ENCODE measurements at places on chromosomes 7 and 10.

- DNase-seq: no peak
Observed at GRCh38 chr7:131904760-131905327, 348.4 kb upstream of the PODXL start.

DNA sequence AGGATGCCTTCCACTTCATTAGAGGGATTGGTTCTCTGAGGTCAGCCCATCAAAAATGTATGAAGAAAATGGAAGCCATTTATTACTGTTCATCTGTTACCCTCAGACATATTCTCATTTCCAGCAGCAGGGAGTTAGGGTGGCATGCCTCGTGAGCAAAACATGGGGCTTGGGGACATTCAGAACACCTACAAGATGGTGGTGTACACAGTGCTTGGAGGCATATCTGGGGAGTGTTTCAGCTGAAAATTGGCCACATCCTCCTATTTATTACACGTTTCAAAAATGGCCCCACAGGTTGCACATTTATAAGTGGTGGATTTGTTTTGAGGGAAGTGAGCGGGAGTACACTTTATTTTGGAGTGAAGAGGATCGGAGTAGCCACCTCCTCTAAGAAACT, 93.4 kb downstream of the SPAG6 start:
- DNase-seq: no peak

- DNase-seq: peak; percentile 46
Observed at GRCh38 chr7:99171731-99172130, 27.8 kb upstream of the SMURF1 start.

DNA sequence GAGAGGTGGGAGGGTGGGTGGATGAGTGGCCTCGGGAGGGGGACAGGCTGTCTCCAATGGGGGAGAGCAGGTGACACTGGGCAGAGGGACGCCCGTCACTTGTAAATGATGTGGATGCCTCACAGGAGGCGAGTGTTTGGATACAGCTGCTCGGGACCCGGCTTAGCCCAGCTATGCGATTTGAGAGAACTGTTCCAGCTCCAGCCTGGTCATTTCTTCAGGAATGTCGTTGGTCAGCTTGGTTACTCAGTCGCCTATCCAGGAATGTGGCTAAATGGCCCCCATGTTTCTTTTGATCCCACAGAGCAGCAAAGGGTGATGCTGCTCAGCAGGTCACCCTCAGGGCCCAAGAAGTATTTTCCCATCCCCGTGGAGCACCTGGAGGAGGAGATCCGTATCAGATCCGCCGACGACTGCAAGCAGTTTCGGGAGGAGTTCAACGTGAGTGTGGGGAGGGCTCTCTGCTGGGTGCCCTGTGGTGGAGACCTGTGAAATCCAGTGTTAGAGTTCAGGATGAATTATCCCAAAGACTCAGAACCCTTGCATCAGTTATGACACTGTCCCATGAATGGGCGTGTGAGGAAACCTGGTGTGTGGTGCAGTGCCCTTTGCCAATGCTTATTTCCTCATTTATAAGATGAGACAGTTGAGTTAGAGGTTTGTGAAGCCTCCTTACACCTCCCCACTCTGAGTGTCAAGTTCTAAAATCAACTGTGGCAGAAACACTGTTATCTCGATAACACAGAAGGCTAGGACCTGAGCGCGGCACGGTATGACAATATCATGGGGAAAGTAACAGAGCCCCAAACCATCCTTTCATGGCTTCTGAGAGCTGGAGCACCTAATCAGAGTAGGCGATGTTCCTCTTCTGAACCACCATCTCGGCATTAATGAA, 76.8 kb downstream of the MKI67 start:
- DNase-seq: no peak

DNA sequence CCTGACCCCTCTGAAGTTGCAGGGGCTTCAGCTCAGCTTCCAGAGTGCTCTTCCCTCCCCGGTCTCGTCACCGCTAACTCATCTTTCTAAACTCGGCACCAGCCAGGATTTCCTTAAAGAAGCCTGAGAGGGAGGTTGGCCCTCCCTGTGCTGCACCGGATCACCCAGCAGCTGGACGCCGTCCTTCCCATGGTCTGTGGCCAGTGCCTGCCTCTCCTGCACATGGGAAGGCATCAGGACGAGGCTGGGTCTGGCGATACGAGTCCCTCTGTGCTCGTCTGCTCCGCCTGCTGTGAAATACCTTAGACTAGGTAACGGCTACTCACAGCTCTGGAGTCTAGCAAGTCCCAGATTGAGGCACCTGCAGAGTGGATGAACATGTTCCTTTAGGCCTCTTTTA, 179.1 kb downstream of the ZMYND11 start:
- no peak for DNase-seq

GRCh38 chr7:46156086-46156485, 235.0 kb upstream of the IGFBP3 start:
- DNase-seq: no peak

DNA sequence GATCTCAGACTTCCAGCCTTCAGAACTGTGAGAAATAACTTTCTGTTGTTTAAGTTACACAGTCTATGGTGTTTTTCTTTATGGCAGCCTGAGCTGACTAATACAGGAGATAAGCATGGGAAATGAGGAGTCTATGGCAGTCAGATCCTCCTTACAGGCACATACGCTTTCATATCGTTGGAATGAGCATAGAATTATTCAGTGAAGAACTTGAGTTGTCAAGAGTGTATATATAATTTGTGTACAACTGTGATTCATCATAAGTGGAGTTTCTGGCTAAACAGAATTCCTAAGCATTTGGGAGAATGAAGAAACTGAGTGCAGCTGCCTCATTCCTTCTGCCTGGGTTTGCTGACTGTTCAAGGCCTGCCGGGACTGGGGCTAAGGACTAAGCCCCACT, 516.7 kb downstream of the ADRA2A start:
- DNase-seq: peak; percentile 48

GRCh38 chr10:45227456-45227855, 88.0 kb downstream of the OR13A1 start:
- no peak for DNase-seq

DNA sequence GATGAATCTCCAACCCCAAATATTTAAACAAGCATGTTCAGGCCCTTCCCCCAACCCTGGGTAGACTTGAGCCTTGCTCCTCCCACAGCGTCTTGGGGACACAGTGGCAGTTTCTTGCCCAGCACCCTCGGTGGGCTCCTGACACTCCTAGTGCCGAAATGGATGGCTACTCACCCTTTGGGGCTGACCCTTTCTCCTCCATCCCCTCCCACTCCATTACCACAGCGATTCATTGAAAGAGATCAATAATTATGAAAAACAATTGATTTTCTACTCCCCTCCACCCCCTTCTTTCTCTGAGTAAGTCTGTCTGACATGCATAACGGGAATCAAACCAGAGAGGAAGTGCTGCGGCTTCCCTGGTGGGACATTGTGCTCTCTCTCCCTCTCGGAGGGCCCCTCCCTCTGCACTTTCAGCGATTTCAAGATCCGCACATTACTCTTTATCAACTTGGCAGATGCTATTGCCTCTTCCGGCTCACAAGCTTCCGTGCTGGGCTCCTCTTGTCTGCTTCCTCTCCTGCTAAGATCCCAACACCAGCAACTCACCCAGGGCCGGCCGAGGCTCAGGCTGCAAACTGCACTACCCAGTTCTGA, 79.0 kb upstream of the PLXNA4 start:
- peak; percentile 41 for DNase-seq

GRCh38 chr7:105439174-105439893, 50.6 kb upstream of the SRPK2 start:
- peak; percentile 90 for DNase-seq

GRCh38 chr10:118041316-118041715, 5.4 kb downstream of the RAB11FIP2 start:
- DNase-seq: peak; percentile 14

GRCh38 chr10:90769946-90770841, 87.6 kb downstream of the HTR7 start:
- no peak for DNase-seq

GRCh38 chr10:49164559-49165188, 23.5 kb downstream of the TMEM273 start:
- no peak for DNase-seq

DNA sequence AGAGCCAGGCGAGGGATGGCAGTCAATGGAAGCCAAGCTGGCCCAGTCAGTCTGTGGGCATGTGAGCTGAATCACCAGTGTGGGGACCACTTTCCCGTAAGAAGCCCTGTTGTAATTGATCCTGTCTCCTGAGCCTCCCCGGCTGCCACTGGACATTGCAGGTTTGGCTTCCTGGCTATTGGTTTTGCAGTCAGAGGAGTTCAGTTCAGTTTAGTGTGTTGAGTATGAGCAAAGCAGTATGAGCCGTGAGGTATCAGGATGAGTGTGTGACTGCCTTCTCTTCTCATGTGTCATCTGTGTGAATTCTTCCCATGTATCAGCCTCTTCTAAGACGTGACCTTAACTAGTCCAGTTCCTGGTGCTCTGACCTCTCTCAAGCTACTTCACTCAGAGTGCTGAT, 227.4 kb downstream of the PRKG1 start:
- DNase-seq: peak; percentile 41

GRCh38 chr10:26368463-26368862, 69.7 kb upstream of the APBB1IP start:
- no peak for DNase-seq

- DNase-seq: no peak
Observed at GRCh38 chr7:121810831-121811672, 61.9 kb upstream of the PTPRZ1 start.

DNA sequence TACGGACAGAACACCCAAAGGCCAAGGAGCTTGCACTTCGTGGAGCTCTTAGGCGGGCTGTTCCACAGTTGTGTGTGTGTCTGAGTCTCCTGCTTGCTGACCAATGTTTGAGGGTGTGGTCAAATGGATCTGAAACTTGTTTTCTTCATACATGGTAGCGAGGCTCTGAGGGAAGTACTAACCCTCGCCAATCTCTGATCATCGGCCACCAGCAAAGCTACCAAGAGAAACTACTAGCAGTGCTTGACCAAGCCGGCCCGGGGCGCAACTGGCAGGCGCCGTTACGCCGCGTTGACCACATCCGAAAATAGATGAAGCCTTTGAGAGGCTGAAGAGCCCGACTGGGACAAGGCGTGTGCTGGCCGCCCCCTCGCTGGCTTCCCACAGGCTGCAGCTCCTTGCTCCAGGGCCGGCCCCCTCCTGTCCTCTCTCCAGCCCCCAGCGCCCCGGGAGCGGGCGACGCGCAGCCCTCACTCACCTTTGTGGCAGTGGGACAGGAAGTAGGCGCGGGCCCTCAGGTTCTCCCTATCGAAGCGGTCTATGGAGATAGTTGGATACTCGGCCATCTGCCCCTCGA, 384 bp downstream of the DCLRE1C start:
- DNase-seq: peak; percentile 71

- DNase-seq: no peak
Observed at GRCh38 chr7:6278749-6279310, 6.4 kb upstream of the CYTH3 start.

- no peak for DNase-seq
Observed at GRCh38 chr7:28570113-28570969, 158.0 kb downstream of the CREB5 start.

DNA sequence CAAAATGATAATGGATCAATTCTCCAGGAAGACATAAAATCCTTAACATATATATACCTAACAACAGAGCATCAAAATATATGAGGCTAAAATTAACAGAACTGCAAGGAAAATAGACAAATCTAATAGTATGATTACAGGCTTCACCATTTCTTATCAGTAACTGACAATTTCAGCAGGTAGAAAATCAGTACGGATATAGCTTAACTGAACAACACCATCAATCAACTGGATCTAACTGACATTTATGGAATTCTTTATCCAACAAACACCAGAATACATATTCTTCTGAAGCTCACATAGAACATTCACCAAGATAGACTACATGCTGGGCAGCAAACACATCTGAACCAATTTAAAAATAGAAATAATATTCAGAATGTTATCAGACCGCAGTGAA, 121.1 kb upstream of the CDC14C start:
- DNase-seq: no peak

DNA sequence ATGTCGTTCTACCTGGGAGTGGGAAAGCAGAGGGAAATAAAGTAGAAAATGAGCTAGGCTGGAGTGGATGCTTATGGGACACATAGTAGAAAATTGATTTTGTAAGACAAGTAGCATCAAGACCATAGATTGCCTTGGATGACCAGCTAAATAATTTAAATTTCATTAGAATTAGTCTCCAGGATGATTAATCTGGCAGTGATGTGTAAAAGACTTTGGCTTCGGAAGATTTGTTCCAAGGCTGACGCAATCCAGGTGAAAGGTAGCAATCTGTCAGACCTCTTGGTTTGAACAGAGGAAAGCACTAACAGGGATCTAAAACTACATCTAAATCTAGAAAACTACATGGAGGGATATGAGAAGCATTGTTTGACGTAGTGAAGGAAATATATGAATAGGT, 236.5 kb downstream of the ARL4A start:
- DNase-seq: no peak

GRCh38 chr7:88806280-88807037, 10.9 kb upstream of the TEX47 start:
- no peak for DNase-seq

Measured in AG20443 (cell line).